Fibroblast of gingiva (primary cell): ENCODE measurements at places on chromosomes 6 and 20.

DNA sequence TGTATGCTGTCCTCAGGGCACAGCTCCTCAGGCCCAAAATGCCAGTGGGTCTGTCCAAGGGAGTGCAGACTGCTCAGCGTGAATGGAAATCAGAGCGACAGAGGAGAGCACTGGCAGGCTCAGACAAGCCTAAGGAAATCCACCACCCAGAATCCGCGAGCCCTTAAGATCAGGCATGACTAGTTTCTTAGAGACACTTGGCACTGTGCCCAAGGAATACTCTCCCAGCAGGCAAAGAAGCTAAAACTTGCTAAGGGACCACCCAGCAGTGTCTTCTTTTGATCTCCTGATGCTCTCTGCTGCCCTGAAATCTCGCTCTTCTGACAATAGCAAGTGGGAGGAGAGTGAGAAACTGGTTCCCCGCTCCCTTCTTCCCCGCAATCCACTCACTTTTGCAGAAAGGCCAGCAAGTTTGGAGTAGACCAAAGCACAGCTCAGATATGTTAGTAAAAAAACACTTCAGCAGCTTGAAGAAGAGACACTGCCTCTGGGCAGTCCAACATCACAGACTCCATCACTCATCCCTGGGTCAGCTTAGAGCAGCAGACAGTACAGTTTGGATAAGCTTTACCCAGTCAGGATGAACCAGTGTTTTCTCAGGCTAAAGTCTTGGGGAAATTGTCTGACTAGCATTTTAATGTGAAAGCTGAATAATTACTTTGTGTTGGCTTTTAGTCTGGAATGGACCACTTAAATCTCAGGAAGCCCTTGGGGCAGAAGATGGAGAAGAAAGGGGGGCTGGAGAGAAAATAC is 32.4 kb downstream of the TRAF3IP2 start:
- no peak for DNase-seq

DNA sequence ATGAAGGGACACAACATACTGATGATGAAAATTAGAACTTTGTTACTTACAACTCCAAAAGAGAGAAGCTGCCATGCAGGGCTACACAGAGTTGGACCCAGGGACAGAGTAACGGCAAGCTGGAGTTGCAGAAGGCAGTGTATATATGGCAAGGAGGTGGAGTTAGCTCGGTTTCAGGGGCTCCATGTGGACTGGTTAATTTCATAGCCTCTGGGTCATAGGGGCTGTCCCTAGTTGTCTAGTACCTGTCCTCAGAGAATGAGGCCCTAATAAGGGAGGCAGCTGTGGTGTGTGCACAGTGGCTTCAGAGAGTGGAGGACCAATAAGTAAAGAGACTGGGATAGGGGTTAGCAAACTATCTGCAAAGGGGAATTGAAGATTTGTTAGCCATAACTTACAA is 7.9 kb upstream of the ZSCAN12 start:
- DNase-seq: no peak

- no peak for DNase-seq
These were observed 2.2 kb downstream of the TFAP2B start for GRCh38 chr6:50820869-50821264.

DNA sequence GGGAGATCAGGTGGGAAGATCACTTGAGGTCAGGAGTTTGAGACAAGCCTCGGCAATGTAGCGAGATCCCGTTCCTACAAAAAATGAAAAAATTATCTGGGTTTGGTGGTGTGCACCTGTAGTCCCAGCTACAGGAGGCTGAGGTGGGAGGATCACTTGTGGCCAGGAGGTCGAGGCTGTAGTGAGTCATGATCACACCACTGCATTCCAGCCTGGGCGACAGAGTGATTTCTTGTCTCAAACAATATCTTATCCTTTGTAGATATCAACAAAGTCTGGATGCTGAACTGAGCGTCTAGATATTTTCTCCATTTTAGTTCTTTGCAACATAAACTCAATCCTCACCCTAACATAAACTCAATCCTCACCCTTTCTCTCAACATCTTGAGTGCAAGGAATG is 197.6 kb downstream of the DTNBP1 start:
- no peak for DNase-seq

DNA sequence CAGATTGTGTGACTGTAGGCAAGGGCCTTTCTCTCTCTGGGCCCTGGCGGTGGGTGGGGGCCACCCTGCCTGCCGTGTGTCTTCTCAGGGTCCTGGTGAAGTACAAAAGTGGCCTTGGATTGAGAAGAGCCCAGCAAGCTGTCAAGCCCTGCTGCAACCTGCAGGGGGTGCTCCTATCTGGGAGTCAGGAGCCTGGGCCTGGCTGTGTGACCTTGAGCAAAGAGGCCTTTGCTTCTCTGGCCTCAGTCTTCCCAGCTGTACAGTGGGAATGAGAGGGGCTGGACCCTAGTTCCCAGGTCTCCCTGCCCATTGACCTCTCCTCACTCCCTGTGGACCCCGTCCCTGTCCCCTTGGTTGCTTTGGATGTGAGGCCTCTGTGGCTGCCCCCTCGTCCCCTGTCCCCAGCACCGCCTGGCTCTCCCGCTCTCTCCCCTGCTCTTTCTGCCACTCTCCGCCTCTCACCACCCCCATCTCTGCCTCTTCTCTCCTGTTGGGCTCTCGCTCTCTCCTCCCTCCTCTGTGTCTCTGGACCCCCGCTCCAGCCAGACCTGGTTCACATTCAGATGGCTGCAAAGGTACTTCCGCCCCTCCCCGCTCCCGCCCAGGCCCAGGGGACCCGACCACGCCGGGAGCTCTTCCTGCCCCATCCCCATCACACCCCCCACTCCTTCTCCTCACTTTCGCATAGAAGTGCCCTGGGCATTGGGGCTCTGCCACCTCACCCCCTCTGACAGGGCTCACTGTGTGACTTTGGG is 46.7 kb downstream of the SRC start:
- no peak for DNase-seq
